ENCODE measurements at places on chromosomes 4 and X. TPM values are rescaled to one million over a fixed set of nuclear protein-coding genes. Genes with fewer than 3 reads are reported as not detected.

Gene SSX2
- not detected for polyA plus RNA-seq

- no peak for DNase-seq
Measured at GRCh38 chr4:73619346-73619745, 890 bp downstream of the RASSF6 start.

DNA sequence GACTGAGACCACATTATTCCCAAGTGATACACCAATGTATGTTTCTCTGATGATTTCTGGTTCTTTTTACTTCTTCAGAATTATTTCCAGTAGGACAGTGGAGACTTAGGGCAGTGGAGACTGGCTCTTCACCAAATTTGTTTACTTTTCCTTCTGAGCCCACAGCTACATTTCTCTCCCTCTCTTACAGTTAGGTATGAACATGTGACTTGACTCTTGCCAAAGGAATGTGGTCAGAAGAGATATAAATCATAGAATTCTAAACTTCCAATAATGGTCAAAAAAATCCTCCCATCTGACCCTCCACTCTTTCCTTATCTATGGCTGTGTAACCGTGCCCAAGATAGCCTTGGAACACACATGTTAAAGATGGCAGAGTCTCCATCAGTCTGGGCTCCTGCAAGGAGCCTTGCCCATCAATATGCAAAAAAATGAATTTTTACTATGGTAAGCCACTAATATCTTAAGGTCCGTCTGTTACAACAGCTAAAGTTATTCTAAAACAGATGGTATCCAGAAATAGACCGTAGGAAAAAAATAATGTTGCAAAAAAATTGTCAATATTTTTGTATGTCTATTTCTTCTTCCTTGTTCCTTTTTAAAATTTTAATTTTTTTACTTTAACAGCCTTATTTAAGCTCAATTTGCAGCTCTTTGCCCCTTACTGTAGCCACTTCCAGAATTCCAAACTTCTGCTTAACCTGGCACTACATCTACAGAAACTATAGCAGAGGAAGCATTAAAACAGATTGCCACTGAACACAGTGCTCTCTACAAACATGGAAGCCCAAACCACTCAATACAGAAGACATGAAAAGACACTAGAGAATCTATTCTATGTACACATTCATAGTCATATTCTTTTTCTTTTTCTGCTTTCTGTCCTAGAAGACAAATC lies 260.7 kb downstream of the COL25A1 start:
- no peak for DNase-seq

- no peak for DNase-seq
Measured at GRCh38 chr4:37762991-37763368, 63.5 kb upstream of the PGM2 start.

Gene KLHL34
- 1.2 TPM for polyA plus RNA-seq

Gene BEX1
- 6.9 TPM for polyA plus RNA-seq

DNA sequence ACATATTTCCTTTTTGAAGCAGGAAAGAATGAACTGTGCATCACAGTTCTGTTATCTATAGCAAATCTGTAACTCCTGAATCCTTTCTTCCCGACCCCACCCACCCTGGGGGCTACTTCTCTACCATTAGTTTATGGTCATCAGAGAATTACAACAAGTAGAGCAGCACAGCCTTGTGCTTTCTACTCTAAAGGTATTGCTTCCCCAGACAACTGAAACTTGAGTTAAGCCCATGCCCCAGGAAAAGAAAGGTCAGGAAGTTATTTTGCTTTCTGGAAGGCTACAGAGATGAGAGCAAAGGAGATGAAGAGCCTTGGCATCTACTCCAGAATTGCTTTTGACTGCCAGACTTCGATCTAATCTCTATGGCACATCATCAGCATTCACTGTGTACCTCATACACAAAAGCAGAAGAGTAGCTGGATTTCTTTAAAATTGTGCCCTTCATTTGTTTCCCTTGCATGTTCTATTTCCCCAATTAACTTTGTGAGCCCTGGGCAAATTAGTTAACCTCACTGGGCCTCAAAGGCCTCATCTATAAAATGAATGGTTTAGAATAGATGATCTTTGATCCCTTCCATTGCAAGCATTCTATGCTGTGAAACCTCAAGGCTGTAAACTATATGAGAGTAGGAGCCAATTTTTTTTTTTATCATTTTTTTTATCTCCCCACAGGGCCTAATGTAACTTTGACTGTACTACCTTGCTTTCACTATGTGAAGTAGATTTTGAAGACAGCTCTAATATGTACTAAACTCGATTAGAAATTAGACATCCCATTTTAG lies 595.6 kb downstream of the RPA4 start:
- no peak for DNase-seq

DNA sequence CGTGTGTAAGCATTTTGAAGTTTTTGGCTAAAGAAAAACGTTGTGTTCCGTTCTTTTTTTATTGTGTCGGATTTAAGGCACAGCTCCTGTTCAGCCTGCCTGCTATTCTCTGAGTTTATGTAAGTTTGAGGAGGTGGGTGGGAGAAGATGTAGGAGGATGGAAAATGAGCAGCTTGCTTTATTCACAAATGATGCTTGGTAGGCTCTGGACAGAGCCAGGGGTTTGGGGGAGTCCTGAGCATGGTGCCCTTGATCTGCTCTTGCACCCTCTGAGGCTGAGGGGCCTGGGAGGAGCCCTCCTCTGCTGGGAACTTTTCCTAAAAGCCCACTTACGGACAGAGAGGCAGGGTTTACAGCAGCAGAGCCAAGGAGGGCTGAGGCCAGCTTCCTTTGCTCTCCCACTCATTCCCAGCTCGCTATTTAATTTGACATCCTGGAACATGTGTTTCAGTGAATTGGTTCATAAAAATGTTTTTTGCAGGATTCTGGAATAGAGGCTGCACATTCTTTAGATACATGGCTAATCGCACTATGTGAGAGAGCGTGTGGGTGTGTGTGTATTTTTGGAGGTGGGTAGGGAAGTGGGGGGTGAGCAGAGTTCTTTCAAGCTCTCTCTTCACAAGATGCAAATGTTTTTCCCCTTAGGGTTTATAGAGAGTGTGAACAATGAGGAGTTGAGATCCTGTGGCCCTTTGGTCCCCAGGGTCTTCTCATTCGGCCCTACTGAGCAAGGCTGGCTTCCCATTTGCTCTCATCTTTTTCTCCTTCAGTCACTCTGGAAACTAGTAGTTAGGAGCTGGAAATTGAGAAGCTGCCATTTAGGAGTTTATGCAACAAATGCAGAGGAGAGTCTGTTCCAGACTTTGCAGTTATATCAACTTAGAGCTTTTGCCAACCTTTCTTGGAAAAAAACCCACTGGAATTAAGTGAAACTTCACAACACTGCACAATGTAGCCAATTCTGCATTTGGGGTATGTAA lies 32.1 kb downstream of the TMEM131L start:
- no peak for DNase-seq

DNA sequence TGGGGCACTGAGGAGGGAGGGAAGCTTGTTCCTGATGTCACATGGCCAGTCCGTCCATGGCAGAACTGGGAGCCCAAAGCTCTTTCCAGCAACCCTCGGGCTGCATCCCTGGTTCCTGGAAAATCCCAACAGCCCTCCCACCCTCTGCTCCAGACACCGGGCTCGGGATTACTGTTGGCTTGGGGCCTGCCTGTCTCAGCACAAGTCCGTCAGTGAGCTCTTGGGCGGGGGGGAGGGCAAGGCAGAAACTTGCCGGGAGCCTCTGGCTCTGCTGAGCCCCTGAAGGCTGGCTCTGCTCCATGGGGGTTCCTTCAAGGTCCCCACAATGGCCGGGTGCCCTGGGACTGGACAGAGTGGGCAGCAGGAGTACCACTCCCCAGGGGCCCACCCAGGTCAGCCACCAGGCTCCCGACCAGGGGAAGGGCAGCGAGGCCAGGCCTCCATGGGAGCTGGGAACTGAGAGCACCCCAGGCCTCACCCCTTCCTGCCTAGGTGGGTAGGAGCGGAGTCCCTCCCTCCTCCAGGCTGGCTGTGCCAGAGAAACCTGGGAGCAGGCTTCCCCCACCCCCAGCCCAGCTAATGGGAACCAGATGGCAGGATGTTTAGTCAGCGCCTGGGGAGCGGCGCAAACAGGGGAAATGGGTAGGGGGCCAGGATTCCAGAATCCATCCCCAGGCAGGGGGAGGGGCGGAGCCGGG lies 6.4 kb upstream of the HAUS7 start:
- no peak for DNase-seq

- DNase-seq = no peak
Measured at GRCh38 chrX:7552760-7553159, 290.2 kb upstream of the VCX start.

DNA sequence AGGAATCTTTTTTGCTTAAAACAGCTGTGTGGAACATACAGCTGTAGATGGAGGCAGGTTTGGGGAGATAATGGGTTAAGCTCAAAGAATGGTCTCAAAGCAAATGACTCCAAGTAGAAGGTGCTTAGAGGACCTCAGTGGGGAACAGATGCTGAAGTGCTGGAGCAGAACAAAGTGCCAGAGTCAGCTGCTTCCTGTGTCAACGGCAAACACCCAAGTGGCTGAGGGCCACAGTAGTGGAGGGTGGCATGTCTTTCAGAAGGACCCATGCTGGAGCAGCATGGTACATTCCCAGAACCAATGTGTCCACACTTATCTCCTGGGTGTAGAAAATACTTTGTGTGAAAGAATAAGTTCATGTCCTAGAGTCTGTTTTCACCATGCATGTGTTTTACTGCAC lies 197.5 kb downstream of the CCNG2 start:
- DNase-seq = no peak

Gene TEX13C
- polyA plus RNA-seq = not detected
